Endothelial cell (in vitro differentiated cells): ENCODE measurements at places on chromosomes 11 and 22. TPM values are rescaled to one million over a fixed set of nuclear protein-coding genes. Genes with fewer than 3 reads are reported as not detected.

- DNase-seq = no peak
Observed at GRCh38 chr11:98185245-98185644, 835.5 kb upstream of the CNTN5 start.

Gene ST14
- 8.7 TPM for total RNA-seq

Gene P2RY2
- total RNA-seq = 0.10 TPM

GRCh38 chr11:88886796-88887195 is 179.0 kb downstream of the GRM5 start:
- peak; percentile 24 for DNase-seq

- no peak for DNase-seq
Observed at GRCh38 chr11:17116117-17116516, 38.6 kb upstream of the RPS13 start.

DNA sequence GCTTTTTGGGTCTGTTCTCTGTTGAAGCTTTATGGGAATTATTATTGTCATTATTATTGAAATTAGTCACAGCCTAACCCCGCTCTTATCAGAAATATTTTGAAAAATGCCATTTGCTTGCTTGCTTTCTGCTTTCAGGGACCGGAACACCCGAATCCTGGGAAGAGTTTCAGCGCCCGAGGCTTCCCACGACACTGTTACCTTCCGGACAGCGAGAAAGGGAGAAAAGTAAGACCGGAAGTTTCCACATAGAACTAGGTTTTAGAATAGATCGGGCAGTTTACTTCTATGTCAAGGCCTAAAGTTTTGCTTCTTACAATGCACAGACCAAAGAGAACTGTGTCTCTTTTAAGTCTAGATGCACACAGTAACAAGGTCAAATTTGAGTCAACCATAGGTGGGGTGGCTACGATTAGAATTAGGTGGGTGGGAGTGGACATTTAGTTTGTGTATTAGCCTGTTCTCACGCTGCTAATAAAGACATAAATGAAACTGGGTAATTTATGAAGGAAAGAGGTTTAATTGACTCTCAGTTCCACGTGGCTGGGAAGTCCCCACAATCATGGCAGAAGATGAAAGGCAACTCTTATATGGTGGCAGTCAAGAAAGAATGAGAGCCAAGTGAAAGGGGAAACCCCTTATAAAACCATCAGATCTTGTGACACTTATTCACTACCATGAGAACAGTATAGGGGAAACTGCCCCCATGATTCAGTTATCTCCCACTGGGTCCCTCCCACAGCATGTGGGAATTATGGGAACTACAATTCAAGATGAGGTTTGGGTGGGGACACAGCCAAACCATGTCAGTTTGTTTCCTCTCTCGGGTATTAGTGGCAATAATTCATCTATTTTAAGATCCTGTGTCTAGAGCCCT is 12.9 kb downstream of the MPEG1 start:
- DNase-seq = no peak

Gene C22orf15
- 2.0 TPM for total RNA-seq

DNA sequence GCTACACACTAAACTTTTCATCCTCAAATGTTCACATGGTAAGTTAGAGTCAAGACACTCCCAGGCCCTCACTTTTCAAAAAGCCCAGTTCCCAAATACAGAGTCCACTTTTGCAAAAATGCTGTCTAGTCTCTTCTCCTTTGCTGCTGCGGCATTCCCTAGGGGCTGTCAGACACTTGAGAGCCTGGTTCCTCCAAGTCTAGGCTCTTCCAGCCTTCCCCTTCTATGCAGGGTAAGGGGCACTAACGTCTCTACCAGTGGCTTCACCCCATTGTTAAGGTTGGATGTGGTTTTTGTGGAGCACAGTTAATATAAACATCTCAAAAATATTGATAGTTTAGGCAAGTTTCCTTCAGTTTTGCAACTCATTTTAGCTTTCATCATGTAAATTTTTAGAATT is 181.5 kb downstream of the KIF18A start:
- no peak for DNase-seq

GRCh38 chr11:76796511-76797198 is 13.5 kb downstream of the TSKU start:
- DNase-seq = no peak

DNA sequence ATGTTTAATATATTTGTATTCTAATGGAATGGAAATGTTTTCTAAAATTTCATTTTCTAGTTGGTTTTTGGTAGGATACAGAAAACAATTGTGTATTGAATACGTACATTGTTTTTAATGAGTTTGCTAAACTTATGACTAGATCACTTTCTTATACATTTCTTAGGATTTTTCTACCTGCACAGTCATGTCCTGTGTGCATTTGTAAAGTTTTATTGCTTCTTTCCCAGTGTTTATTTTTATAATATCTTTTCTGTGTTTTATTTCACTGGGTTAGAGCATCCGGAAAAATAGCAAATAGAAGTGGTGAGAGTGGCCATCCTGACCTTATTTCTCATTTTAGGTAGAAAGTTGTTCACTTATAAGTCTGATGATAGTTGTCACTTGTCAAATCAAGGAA is 103.6 kb downstream of the TMEM135 start:
- no peak for DNase-seq

DNA sequence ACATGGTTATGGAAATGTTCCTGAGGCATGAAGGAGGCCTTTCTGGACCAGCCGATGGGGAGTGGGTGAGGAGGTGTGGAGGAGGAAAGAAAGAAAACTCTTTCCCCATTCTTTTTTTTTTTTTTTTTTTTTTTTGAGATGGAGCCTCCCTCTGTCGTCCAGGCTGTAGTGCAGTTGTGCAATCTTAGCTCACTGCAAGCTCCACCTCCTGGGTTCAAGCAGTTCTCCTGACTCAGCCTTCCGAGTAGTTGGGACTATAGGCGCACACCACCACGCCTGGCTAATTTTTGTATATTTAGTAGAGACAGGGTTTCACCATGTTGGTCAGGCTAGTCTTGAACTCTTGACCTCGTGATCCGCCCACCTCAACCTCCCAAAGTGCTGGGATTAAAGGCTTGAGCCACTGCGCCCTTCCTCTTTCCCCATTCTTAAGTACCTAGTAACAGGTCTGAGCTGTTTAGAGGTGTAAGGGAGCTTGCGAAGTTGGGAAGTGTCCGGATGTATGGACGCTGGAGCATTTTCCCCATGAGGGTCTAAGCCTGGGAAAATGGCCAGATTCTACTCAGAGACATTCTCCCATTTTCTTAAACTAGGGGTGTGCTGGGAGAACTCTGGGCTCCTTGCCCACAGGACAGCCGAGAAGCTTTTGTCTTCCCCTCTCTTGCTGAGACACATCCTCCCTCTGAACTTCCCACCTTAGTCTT is 135.8 kb downstream of the TEAD1 start:
- DNase-seq = no peak

Gene EHF
- total RNA-seq = not detected

- DNase-seq = peak; percentile 91
Observed at GRCh38 chr11:69918938-69919650, 99.9 kb upstream of the FGF3 start.

GRCh38 chr11:124746621-124747243 is 5.3 kb downstream of the VSIG2 start:
- DNase-seq = peak; percentile 75

GRCh38 chr11:95727111-95727510 is 62.5 kb downstream of the FAM76B start:
- no peak for DNase-seq

Gene LUZP2
- total RNA-seq = 0.10 TPM

Gene FBLN1
- 238 TPM for total RNA-seq

DNA sequence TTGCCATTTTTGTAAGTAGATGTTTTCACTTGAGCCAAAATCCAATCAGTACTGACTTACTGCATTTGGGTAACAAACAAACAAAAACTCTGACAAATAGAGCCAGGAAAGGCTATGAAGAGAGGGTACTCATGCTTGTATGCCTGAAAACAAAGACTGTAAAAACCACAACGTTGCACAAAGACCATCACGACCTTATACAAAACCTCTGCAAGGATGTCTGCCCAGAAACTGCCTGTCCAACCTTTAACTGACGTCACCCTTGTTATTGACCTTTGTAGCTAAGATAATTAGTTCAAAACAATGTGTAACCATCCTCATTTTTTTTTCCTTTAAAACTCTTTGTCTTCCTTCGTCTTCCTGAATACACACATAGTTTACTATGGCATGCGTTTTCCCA is 804 bp upstream of the CREBZF start:
- DNase-seq = no peak

DNA sequence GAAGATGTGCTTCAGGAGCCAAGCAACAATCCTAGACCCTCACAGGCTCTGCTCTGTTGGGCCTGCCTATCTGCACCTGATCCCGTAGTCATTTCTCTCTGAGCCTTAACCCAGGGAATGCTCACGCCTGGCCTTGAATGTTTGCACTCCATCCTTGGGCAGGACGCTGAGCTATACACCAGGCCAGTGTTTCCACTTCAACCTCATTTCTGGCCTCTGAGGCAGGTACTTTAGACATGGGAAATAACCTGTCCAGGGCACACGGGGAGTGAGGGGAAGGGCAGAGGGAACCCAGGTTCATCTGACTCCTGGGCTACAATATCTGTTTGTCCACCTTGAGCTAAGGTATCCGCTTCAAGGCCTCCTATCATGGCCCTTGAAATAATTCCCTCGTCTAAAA is 9.9 kb downstream of the RSPH14 start:
- no peak for DNase-seq

Gene OR10D3
- 0.67 TPM for total RNA-seq

- no peak for DNase-seq
Observed at GRCh38 chr11:127118811-127119210, 118.2 kb upstream of the KIRREL3 start.
